ENCODE measurements at places on chromosomes 5 and 9. TPM values are rescaled to one million over a fixed set of nuclear protein-coding genes. Genes with fewer than 3 reads are reported as not detected.

CHSY3 gene
- 3.2 TPM for total RNA-seq

SV2C gene
- total RNA-seq, result 0.16 TPM

LCN15 gene
- not detected for total RNA-seq

- no peak for ATAC-seq
These were observed 288.1 kb upstream of the PANK3 start for GRCh38 chr5:168867241-168867640.

- ATAC-seq, result no peak
These were observed 336.3 kb downstream of the KDM4C start for GRCh38 chr9:7094052-7094451.

- no peak for ATAC-seq
These were observed 73.2 kb upstream of the STXBP1 start for GRCh38 chr9:127538849-127539258.

DNA sequence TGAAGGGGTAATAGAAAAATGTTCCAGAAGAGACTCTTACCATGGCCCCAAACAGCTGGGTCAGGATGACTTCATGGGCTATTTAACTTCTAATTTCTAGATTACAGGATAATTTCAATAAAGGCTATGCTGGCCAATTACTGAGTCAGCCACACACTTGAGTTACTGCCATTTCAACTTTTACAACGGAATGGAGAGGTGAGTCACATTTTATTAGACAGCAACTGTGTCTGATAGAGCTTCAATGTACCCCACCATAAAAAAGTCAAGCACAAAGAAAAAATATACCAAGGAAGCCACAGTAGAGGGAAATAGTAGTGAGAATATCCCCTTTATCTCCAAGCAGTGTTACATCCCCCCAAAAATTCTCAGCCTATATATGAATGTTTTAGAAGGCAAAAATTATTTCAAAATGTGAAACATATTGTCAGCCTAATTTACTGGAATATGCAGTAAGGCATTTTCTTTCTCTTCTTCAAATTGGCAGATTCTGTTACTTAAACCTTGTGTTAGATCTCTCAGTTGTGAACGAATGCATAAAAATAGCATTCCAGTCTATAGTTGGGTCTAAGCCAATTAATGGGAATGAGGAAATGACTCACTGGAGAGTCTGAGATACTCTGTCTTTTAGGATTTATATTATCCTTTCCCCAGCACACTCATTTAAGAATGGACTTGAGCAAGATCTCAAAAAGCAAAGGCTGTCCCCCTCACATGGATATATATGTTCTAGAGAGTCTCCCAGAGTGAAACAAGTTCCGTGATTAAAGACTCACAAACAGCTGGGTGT is 47.1 kb upstream of the RAI14 start:
- ATAC-seq, result peak; percentile 75

DNA sequence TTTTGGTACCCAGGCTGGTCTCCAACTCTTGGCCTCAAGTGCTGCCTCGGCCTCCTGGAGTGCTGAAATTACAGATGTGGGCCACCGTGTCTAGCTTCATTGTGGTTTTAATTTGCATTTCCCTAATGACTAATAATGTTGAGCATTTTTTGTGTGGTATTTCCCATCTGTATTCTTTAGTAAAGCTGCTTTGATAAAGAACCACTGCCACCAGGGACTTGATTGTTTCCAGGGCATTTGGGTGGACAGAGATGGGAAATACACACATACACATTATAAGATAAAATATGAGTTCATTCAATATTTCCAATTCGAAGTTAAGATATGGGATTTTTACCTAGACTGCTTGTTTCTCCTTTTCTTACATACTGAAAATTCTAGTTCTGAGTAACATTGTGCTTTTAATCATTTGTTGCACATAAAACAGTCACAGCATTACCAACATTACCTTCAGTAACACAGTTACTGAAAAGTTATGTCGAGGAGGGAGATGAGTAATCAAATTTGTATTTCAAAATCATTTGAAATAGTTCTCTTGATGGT is 28.9 kb downstream of the HABP4 start:
- no peak for ATAC-seq

Measured in gastroesophageal sphincter (tissue), 4 donors.